Upper lobe of left lung (tissue), 6 donors: ENCODE measurements at places on chromosomes 7 and 10.

GRCh38 chr10:16674147-16674703 is 143.0 kb downstream of the RSU1 start:
- DNase-seq: no peak

DNA sequence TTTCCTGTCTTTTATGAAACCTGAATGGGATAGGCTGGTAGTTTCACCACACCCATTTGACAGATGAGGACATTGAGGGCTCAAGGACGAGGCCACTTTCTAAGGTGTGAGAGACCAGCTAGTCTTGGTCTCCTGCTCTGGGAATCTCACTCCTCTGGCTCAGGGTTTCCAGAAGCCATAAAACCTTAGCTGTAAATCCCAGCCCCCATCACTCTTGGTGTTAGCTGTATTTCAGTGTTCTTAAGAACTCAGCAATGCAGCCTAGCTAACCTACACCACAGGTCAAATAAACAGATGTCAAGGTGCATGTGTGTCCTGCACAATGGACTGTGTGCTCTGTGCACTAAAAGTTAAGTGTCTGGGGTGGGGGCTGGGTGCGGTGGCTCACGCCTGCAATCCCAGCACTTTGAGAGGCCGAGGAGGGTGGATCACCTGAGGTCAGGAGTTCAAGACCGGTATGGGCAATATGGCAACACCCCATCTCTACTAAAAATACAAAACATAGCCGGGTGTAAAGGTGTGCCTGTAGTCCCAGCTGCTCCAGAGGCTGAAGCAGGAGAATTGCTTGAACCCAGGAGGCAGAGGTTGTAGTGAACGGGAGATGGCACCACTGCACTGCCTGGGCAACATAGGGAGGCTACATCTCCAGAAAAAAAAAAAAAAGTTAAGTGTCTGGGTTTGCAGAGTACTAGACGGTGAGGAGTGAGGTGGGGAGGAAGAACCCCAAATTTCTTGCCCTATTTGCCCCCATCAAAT is 567 bp upstream of the EPO start:
- no peak for DNase-seq

DNA sequence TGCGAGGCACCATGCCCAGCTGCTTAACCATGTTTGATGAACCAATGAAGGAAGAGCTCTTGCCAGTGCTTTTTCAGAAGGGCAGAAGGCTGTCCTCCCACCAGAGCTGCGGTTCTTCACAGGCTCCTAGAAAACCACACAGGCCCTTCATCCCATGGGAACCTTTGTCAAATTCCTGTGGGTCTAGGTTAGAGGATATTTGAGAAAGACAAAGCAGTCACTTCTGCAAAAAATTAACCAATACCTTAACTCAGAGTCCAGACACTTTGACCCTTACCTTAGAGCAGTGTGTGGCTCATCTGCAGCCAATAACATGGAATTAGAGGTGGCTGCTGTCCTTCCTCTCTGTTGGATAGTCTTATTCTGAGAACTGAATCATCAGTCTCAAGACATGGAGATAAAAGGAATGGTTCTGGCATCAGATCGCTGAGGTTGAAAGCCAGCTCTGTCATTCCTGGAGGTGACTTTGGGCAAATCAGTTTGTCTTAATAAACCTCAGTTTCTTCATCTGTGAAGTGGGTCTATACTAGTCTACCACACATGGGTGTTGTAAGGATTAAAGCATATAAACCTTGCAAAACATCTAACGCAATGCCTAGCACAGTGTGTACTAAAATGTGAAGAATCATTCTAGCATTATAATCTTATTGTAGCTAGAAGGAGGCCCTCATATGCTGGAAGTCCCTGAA is 65.1 kb upstream of the PIP4K2A start:
- DNase-seq: no peak

- no peak for DNase-seq
Measured at GRCh38 chr10:106832846-106833245, 331.7 kb downstream of the SORCS1 start.

DNA sequence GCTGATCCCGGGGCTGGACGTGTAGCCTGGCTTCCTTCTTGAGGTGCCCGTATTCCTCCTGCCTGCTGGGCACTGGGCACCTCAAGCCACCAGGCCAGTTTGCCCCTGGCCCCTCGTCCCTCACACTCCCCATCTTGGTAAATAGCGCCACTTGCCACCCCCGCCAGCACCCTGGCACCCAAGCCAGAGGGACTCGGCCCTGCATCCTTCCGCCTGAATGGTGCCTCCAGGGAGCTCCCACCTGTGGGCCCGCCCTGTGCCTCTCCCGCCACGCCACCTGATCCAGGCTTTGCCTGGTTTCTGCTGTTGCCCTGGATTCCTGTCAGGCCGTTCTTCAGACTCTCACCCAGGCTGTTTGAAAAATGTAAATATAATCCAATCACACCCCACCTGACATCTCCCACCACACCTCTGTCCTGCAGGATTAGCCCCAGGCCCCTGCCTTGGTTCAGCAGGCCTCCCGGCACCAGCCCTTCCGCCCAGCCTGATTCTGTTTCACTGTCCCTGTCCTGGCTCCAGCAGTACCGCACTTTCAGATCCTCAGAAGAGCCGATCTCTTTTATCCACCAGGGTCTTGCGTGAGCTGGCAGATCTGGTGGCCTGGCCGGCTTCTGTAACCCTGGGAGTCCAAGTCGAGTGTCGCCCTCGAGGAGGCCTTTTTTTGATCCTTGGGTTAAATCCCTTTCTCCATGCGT is 33.8 kb downstream of the WIPI2 start:
- peak; percentile 61 for DNase-seq

GRCh38 chr10:46301056-46301645 is 14.4 kb downstream of the ANTXRL start:
- DNase-seq: no peak

- no peak for DNase-seq
Measured at GRCh38 chr7:12436126-12436525, 32.5 kb upstream of the VWDE start.

DNA sequence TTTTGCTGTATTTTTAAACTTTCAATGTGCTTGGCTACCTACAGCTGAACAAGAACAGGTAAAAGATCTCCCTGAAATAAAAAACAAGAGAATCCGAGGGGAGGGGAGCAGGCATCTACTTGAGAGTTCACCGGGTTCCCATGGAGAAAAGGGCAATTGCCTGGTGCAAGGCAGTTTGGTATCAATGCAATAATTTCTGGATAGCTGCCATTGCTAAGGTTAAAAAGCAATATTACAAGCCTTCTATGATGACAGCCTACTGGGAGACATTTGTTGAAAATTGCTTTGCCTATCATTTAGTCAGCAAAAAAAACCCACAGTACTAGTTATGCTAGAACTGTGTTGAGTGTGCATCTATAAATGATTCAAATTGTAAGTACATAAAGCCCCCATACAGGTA is 82.1 kb downstream of the GFRA1 start:
- no peak for DNase-seq

DNA sequence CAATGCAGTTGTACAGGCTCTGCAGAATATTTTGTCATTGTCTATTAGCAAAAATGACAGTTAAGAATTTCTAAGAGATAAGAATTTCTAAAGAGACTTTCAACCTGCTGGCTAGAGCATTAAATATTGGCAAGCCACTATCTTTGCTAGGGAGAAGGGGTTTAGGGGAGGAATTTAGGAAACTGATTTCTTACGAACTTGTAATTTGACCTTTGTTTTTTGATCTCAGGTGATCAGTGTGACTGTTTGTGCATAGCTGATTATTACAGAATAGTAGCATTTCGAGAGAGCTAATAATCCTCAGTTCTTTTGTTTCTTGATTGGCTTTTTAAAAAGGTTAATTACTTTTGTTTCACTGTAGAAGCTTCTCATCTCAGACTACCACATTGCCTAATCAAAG is 68.1 kb downstream of the ST7 start:
- DNase-seq: no peak

- no peak for DNase-seq
Measured at GRCh38 chr10:116913695-116914094, 64.4 kb downstream of the ENO4 start.

DNA sequence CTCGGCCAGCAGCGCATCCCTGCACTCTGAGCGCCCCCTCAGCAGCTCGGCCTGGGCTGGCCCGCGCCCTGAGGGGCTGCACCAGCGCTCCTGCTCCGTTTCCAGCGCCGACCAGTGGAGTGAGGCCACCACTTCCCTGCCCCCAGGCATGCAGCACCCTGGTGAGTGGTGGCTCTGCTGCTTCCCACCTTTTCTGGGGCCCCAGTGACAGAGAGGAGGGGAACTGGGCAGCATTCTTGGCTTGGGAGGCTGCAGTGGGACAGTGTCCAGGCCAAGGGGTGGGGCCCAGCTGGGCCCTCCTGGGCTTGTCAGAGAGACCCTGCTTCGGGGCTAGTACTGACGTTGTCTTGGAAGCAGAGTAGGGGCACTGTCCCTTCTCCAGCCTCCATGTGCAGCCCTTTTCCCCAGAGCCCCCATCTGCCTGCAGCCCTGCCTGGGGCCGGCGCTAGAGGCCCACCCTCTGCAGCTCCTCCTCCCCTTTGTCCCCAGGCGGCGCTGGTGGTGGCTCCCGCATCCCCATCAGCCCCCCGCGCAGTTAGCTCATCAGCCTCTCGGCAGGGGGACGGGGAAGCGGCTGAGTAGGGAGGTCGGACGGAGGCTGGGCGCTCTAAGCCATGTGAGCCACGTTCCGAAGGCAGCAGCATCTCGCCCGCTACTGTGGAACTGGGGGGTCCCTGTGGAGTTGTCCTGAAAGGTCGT is 29.2 kb downstream of the GBX1 start:
- DNase-seq: no peak

- DNase-seq: no peak
Measured at GRCh38 chr10:77771450-77771849, 133.8 kb upstream of the KCNMA1 start.

DNA sequence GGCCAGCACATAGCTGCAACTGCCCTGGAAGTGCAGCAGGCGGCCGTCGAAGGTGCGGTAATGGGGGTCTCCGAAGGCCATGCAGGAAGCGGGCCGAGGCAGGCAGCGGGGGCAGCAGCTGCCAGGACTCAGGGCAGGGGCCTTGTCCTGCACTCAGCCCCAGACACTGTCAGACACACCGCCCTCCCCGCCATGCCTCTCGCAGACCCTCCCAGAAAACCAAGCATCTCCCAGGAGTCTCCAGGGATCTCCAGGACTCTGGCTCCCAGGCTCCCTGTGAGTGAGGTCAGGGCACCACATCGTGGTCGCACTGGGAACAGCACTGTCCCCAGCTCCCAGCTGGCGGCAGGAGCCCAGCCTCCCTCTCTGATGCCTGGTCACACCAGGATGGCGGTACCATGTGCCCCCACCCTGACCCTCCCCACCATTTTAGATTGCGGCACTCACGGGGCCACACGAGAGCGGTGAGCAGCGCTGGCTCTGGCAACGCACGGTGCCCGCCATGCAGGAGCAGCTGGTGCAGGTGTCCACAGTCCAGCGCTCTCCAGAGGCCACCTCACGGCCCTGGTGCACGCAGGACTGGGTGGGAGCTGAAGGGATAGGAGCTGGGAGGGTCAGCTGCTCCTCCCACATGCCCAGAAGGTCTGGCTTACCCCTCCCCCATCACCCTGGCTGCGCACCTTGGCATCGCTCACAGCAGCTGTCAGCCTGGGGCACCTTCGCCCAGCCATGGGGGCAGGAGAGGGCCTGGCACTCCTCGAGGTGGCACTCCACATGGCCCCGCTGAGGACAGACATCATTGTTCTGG is 17.5 kb downstream of the ATP6V1F start:
- peak; percentile 67 for DNase-seq

GRCh38 chr10:116477986-116478664 is 50.5 kb downstream of the PNLIPRP3 start:
- no peak for DNase-seq

- DNase-seq: no peak
Measured at GRCh38 chr7:104973909-104974415, 40.0 kb upstream of the KMT2E start.

DNA sequence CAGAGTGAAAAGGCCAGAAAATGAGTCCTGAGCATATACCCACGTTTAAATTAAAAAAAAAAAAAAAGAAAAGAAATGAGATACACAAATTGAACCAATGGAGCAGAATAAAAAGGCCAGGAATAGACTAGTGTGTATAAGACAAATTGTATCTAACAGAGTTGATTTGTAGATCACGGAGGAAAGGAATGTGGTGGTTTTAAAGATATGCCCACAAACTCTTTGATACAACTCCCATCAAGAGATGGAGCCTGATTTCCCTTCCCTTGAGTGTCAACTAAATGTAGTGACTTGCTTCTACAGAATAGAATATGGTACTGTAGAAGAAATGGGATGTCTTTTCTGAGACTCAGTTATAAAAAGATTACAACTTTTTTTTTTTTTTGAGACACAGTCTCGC is 10.4 kb downstream of the SYPL1 start:
- DNase-seq: no peak

DNA sequence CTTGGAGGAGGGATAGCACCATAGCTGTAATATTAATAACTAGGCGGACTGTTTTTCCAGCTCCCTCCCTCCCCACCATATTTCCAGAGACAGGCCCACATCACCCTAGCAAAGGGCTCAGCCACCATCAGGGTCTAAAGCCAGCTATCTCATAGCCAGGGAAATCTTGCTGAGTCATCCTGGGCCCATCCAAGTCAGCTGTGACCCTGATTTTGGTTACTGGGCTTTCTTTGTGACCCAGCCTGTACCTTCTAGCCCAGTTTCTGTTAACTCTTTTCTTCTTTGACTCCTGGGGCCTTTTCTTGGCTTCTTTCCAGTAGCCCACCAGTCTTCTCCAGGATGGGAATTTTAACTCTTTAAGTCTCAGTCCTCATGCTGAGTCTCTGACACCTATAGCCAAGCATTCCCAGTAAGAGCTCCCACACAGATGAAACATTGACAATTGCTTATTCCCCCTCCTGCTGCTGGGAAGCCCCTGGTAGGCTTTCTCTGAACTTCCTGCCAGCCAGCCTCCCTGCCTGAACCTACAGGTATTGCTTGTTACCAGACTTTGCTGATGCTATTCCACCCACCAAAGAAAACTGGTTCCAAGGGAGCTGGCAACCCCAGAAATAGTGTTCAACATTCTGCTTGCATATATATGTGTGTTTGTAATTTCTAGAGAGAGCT is 34.8 kb upstream of the ADO start:
- no peak for DNase-seq

DNA sequence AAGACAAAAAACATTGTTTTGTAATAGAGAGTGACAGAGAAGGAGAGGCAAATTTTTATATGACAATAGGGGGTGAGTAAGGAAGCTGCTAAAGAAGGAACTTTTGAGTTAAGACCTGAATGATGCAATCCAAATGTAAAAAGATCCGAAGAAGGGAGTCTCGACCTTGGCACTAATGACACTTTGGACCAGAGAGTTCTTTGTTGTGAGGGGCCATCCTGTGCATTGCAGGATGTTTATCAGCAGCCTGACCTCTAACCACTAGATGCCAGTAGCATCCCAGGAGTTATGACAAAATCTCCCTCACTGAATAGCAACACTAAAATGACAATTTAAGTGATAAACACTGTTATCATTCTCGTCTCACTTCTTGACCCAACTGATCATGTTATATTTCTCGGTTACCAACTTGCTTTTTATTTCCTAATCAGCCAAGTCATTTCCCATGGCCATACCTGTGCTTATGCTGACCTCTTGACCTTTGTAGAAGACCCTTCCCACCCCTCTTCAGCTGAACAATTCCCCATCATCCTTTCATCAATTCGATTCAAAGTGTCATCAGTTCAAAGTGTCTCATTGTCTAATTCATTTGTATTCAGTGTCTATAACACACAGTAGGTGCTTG is 30.0 kb downstream of the DGKI start:
- DNase-seq: no peak

GRCh38 chr10:23927576-23928325 is 281.2 kb upstream of the KIAA1217 start:
- no peak for DNase-seq

GRCh38 chr7:155985518-155986250 is 173.4 kb upstream of the SHH start:
- peak; percentile 10 for DNase-seq
